Cardiac muscle cell (in vitro differentiated cells and primary cell): ENCODE measurements at places on chromosomes 2 and 18. TPM values are rescaled to one million over a fixed set of nuclear protein-coding genes. Genes with fewer than 3 reads are reported as not detected.
A peak's percentile ranks its signal among the peaks of the same experiment; 100 is the strongest.

DNA sequence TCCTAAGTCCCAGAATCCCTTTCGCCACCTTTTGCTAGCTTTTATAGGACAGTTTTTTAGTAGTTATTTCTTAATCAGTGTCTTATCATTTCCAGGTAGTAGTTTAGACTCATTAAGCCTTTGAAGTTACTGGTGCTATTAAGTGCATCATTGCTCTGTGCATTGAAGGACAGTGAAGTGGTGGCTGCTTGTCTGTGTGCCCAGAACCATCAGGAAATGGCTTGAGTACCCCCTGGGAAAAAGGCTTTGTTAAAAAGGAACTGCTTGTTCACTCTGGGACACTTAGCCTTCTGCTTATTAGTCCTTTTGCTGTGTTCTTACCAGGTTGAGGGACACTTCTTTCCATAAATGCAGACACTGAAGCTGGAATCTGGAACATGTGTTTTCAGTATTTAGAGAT lies 30.0 kb downstream of the DTNA start:
- no peak for DNase-seq

DNA sequence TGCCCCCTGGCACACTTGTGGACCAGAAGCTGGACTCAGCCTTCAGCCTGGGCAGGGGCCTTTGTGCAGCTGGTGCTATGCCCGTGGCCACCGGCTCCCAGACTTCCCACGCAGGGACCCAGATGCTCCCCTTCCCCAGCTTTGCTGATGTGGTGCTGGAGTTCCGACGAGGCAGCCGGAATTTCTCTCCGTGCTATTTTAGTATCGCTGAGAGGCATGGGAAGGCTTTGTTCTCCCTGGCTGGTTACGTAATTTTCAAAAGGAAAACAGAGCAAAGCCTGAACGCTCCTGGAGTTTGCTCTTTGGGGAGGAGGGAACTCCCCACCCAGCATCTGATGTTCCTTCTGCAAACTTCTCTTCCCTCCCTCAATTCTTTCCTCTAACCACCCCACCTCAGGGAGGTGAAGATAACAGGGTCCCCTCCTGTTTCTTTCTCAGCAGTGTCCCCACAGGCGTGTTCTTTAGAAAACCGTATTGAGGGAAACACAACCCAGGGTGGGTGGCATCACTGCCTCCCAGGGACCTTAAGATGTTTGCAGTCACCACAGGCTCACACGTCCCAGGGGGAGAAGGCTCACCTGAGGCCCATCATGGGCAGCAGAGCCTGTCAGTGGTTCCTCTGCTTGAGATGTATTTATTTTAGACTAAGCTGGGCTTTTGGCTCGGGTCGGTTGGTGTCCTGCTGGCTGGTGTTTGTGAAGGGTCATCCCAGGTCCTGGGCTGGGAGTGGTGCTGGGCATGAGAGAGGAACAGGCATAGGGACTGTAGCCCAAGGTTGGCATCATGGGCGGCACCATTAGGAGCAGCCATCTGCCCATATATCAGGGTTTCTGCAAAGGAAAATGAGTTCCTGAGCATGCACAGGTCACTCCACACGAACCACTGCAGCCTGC lies 95.0 kb downstream of the MAPK4 start:
- peak; percentile 40 for DNase-seq

DNA sequence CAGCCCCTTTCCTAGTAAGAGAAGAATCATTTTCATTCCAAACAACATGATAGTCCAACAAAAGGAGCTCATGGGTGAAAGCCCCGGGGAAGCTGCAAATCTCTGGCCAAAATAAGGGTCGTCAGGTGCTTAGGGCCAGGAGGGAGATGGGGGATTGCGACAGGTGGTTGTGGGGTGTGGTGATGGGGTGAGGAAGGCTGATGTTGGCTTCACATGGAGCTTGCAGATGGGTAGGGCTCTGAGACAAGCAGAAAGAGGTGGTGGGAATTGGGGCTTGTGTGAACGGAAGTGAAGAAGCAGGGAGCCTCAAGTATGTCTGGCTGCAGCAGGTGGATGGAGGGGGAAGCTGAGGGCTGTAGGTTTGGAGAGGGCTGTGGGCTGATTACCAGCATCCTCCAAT lies 126.1 kb downstream of the CLIP4 start:
- no peak for DNase-seq

DNA sequence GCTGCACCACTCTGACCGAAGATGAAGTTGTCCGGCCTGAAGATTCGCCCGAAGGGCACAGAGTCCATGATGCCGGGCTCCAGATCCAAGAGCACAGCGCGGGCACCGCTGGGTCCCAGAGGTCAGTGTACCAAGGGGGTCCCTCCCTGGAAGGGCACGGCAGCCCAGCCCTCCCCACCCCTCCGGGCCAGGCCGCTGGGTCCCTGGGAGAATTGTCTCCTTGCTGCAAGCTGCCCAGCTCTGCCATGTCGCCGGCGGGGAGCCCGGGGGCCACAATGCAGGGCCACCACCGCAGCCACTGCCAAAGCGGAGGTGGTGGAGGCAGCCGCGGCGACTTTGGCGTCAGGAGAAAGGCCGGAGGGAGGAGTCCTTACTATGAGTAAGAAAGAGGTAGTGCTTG lies 189.5 kb upstream of the CYRIA start:
- no peak for DNase-seq

DNA sequence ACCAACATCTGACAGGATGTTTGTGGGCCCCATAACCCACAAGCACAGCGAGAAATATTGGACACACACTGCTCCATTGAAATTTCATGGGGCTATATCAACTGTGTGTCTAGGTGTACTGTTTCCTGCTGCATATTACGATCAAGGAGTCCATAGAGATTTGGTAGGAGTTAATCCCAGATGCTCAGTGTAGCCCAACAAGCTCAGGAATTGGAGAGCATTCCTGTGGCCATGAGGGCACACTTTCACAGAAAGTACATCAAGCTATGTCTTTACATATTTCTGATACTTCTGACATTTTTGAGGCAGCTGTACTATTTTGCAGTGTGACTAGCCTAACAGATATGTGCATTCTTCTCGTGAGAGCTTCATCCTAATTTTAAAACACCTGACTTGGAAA lies 473.1 kb downstream of the PTH2R start:
- DNase-seq = no peak

DNA sequence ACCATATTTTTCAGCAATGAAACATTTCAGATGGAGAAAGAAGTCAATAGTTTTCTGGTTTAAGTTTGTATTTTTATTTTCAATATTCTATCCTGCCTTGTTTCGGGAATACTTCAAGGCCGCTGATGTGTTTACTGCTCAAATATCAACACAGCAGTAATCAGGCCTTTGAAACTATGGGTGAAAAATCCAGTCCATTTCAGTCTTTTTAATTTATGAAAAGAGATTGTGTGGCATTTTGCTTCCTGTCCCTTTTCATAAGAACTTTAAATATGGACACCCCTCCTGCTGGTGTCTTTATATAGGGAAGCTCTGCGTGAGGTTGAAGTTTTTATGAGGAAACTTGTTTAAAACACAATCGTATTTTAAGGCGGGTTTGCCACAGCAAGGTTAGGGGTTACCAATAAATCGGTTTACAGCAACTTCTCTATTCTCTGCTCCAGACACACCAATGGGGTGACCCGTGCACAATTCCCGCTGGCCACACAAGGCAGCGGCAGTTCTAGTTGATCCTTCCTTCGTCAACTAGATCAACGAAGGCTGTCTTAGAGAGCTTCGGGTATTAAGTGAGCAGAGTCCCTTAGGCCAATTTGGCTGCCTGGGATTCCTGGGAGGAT lies 1.2 kb upstream of the TANC1 start:
- peak; percentile 42 for DNase-seq

DNA sequence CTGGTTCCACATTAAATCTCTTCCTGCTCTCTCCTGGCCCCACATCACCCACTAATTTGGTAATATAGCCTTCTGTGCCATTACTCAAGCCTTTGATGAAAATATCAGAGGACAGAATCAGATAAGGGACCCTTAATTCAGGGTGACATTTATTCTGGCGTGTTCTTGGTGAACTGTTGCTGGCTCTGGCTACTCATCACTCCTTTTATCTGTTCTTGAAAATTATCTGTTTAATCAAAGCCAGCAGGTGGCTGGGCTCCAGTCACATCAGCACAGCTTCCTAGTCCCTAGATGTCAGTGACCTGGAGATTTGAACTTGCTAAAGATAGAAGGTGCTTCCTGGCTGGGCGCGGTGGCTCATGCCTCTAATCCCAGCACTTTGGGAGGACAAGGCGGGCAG lies 26.9 kb upstream of the SLC35F6 start:
- DNase-seq = no peak

DNA sequence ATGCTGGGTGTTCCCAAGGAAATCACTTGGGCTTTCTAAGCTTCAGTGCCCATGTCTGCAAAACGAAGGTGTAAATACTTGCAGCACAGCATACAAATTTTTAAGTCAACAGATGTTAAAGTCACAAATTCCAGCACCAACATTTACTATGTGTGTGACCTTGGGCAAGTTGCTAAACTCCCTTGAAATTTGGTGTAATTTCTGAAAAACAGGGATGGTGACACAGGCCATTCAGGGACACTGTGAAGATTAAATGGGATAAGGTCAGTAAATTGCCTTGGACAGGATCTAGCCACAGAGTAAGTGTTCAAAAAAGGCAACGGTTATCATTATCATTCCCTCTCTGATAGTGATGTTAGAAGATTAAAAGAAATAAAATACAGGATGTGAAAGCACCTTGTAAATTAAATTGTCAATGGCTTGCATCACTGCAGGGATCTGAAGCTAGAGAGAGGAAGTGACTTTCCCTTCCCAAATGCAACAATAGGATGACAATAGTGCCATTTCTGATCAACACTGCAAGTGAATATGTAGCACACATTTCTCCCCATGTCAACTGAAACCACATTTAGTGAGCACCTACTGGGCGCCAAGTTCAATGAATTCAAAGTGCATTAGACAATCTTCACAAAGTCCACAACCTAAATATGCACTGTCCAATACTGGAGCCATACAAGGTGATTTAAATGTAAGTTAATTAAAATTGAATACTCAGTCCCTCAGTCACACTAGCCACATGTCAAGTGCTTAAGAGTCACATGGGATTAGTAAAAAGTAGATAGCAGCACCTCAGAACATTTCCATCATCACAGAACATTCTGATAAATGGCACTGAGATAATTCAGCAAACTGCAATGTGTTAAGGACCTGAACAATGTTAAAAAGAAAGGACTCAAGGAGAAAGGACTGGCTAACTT lies 81.2 kb downstream of the STK39 start:
- DNase-seq = no peak

GRCh38 chr2:29898999-29899398 lies 22.4 kb downstream of the ALK start:
- DNase-seq = no peak

- DNase-seq = peak; percentile 63
Measured at GRCh38 chr2:183031911-183032794, 6.1 kb downstream of the NCKAP1 start.

DNA sequence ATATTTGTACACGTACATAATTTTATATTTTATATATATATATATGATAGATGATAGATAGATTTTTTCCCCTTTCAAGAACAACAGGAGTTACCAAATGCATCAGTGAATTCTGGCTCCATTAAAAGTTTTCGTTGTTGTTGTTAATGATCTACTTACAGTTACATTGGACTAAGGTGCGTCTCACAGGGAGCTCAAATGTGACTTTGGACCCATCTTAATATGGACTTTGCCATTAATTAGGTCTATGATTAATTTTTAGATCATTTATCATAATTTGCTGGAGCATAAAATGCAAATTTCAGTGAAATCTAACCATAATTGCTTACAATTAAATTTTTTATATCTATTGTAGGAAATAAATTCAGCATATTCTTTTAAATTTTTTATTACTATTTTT lies 261.6 kb downstream of the NRXN1 start:
- DNase-seq = no peak

DNA sequence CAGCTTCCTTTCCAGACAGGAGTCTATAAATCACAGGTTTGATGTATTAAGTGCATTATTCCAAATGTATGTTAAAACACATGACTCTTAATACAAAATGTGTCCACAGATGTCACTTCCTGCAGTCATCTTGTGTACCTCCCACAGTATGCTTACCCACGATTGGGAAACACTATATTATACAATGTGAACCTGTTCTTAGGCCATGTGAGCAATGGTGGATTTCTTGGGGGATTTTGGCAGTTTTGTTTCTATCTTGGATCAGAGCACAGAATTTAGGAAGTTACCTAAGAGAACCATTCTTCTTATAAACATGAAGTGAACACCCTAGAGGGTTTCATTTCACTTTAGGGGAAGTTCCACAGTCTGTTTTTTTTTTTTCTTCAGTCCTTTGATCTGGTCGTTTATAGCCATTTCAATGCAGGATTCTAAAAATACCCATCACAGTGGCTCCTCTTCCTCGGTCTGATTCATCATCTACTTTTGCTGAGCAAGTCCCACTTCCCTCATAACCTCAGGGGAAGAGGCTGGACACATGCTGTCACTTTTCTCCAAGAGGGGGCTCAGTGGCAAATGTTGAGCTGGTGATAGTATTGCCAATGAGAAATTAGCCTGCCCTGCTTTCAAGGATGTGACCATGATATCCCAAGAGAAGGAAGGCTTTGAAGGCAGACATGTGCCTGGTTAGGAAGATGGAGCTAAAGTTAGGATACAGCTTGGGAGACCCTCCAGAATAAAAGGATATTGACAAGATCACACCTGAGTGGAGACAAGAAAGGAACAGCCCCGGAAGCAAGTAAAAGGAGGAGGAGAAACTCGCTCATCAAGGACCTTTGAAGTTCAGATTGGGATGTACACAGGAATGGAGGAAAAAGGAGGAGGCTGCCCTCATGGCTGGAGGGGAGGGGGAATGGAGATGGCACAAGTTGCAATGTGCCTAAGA lies 22.6 kb downstream of the PLEK start:
- DNase-seq = no peak

- DNase-seq = peak; percentile 39
Measured at GRCh38 chr2:74261204-74261864, 62.9 kb downstream of the MTHFD2 start.

GRCh38 chr2:234133004-234133403 lies 82.5 kb downstream of the SPP2 start:
- no peak for DNase-seq

DNA sequence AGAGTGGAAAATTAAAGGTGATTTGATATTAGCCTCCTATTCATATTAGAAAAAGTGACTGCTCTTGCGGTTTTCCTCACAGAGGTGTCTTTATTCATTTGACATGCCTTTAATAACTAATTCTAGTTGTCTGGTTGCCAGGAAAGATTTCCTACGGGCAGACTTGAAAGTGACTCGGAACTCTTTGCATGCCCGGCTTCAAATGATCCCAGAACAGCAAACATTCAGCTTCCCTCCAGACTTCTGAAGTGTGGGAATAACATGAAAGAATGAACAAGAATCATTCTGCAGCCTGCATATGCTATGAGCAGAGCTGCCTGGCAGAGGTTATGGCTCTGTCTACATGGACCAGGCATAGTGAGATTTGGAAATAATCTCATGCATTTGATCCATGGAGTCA lies 89.6 kb upstream of the PKDCC start:
- no peak for DNase-seq

- no peak for DNase-seq
Measured at GRCh38 chr2:73020306-73020656, 51.2 kb downstream of the SFXN5 start.

- no peak for DNase-seq
Measured at GRCh38 chr2:39492716-39493115, 55.6 kb upstream of the MAP4K3 start.

Gene SPOPL
- polyA plus RNA-seq = 3.4 and 5.2 TPM in 2 replicates

Gene CPS1
- 193 and 230 TPM in 2 replicates for polyA plus RNA-seq

Gene COL3A1
- 107 and 159 TPM in 2 replicates for polyA plus RNA-seq

Gene CRACDL
- polyA plus RNA-seq = 0.32 TPM in 1 of 2 replicates, not detected in the other

Gene THSD7B
- polyA plus RNA-seq = not detected in 2 replicates

Gene PROC
- not detected in 2 replicates for polyA plus RNA-seq

Gene TMEM127
- polyA plus RNA-seq = 71.0 and 84.2 TPM in 2 replicates

Gene CCDC148
- 2.1 and 5.3 TPM in 2 replicates for polyA plus RNA-seq

Gene MARCO
- polyA plus RNA-seq = not detected in 2 replicates

Gene EVX2
- polyA plus RNA-seq = 0.28 TPM in 1 of 2 replicates, not detected in the other

Gene BCL2
- 0.02 and 0.51 TPM in 2 replicates for polyA plus RNA-seq

Gene VIL1
- 0.52 and 0.65 TPM in 2 replicates for polyA plus RNA-seq

Gene SNTG2
- 1.0 and 1.4 TPM in 2 replicates for polyA plus RNA-seq
